ENCODE measurements at places on chromosomes 5 and 9. TPM values are rescaled to one million over a fixed set of nuclear protein-coding genes. Genes with fewer than 3 reads are reported as not detected.

GRCh38 chr9:118522093-118523028 is 818.2 kb downstream of the TLR4 start:
- no peak for DNase-seq

- DNase-seq: no peak
Measured at GRCh38 chr9:17425384-17425783, 153.5 kb upstream of the SH3GL2 start.

GRCh38 chr9:74726581-74726980 is 161.1 kb downstream of the TRPM6 start:
- no peak for DNase-seq

The GOLM1 gene
- 26.0 TPM for total RNA-seq

GRCh38 chr5:139593716-139594319 is 32.7 kb downstream of the UBE2D2 start:
- DNase-seq: no peak

DNA sequence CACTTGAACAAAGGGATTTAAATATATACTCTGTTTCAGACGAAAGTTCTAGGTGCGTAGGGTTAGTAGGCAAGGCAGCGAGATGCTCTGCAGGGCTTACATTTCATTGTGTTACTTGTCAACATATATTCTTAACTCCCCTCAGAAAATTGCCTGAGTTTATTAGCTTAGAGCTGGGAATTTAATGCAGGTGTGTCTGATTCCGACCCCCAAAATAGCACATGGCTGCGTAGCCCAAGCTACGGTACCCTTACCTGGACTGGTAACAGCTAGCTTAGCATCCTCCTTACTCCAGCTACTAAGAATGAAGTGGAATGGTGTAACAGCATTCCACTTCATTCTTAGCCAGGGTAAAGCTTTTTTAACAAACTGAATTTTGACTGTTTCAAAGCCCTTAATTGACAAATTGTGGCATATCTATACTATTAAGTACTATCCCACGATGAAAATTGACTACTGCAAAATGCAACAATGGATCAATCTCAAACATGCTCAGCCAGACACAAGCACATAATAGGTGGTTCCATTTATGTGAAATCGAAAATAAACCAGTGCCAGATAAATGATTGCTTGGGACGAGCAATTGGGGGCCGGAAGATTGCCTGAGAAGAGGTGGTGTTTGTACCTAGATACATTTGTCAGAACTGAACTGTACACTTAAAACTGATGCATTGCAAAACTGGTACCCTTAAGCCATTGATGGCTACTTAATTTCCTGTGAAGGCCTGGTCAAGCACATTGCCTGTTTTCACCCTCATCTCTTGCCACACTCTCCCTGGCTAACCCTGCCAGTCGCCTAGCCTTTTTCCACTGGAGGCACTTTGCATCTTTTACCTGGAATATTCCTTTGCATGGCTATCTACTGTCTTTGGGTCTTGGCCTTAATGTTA is 3.0 kb upstream of the FGF18 start:
- DNase-seq: no peak

All from skin of body (tissue), 3 donors.